Sigmoid colon (tissue), 7 donors: ENCODE measurements at places on chromosomes 12 and 14. TPM values are rescaled to one million over a fixed set of nuclear protein-coding genes. Genes with fewer than 3 reads are reported as not detected.

The PAPLN gene
- 52.1 TPM for total RNA-seq

The PAH gene
- total RNA-seq, result 0.55 TPM

DNA sequence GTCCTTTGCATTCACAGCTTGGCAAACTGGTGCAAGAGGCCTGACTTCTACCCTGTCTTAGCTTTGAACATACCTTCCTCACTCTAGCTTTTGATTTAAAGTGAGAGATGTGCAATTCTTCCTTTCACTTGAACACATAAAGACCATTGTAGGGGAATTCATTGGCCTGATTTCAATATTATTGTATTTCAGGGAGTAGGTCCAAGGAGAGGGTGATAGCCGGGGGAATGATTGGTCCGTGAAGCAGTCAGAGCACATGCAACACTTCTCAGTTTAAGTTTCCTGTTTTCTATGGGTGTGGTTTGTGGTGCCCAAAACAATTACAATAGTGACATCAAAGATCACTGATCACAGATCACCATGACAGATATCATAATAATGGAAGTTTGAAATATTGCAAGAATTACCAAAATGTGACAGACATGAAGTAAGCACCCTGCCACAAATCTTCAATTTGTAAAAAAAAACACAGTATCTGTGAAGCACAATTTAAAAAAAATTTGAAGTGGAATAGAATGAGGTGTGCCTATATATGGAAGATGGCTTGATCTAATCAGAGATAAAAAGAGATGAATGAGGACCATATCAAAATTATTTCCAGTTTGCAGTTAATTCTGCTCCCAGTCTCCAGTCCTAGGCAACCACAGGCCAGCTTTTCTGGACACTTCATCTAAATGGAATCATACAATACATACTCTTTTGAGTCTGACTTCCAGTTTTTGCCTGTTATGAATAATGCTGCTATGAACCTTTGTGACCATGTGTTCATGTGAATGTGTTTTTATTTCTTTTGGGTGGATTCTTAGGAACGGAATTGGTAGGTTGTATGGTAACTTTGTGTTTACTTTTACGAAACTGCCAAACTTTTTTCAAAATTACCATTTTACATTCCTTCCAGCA, 23.2 kb downstream of the BORCS5 start:
- H3K36me3 ChIP-seq, result no peaks in the 10 kb centered on the region
- no peaks in the 10 kb centered on the region for H3K4me1 ChIP-seq
- no peak overlapping the region for H3K4me3 ChIP-seq
- no peak for DNase-seq

DNA sequence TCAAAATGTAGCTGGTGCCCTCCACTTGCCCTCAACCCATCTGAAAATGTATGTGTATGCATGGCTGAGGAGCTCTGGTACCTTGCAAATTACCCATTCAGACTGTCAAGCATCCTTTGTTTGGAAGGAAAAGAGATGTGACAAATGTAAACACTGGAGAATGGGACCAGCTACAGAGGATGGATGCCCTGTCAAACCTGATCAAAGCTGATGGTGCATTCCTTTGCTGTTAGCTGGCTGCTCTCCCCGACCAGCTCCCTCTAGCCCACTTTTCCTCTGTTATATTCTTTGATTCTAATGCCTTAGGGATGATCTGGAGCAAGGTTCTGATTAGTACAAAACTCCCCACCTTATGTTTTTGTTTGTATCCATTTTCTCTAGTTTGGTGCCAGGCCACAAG, 310.3 kb downstream of the C12orf75 start:
- no peak for DNase-seq
- H3K27me3 ChIP-seq, result no peaks in the 10 kb centered on the region
- no peak overlapping the region for H3K27ac ChIP-seq
- no peaks in the 10 kb centered on the region for H3K4me1 ChIP-seq

The MYO1H gene
- total RNA-seq, result not detected

DNA sequence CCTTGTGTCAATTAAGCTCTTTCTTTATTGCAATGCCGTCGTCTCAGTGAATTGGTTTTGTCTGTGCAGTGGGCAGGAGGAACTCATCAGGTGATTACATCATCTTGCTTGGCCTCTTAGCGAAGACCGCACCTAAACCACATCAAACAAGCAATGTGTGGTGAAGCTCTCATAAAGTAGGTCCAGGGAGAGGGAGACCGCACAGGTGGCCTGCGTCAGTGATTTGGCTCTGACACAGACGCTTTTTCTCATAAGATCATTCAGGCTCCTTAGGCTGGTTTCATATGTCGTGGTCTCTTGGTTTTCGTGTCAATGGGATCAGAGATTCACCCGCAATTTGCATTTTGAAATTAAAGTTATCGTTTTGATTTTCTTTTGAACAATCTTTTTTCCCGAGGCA, 6.7 kb upstream of the TESC start:
- H3K27me3 ChIP-seq, result peaks cover 11% of the 10 kb centered on the region
- no peaks in the 10 kb centered on the region for H3K4me1 ChIP-seq
- no peaks in the 10 kb centered on the region for H3K36me3 ChIP-seq
- no peak for DNase-seq
- no peak overlapping the region for H3K4me3 ChIP-seq
- no peak overlapping the region for H3K27ac ChIP-seq

- no peaks in the 10 kb centered on the region for H3K4me1 ChIP-seq
- H3K4me3 ChIP-seq, result no peak overlapping the region
- DNase-seq, result no peak
- no peak overlapping the region for H3K27ac ChIP-seq
- no peaks in the 10 kb centered on the region for H3K36me3 ChIP-seq
- no peaks in the 10 kb centered on the region for H3K27me3 ChIP-seq
Observed at GRCh38 chr12:74111688-74112360, 425.8 kb upstream of the ATXN7L3B start.

DNA sequence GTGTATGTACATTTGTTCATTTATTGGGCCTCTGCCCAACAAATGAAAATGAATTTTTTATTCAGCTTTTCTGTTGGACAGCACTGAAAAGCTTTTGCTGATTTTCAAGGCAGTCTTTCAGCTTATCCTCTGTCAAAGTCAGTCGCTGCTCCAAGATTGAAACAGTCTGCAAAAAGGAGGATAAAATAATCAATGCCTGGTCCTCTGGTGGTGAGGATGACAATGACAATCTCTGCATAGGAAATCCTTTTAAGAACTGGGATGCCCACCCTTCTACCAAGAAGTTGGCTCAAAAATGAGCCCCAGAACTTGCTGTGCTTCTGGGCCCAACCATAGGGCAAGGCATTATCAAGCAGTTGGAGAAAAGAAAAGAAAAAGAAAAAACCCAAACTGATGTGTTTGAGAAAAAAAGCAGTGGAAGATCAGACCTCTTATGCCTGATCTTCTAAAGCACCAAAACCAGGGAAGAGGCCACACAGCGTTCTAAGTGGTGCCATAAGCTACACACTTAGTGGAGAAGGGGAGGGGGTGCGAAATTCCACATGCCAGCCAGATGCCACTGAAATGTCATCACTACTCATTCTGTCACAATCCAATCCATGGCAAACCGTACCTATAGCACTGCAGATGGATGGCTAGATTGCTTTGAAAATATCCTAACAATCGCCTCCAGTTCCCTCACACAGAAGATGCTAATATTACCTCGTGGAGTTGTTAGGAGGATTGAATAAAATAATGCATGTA, 69.0 kb upstream of the DUSP6 start:
- H3K27me3 ChIP-seq, result no peaks in the 10 kb centered on the region
- H3K27ac ChIP-seq, result no peak overlapping the region
- H3K4me3 ChIP-seq, result no peak overlapping the region
- peaks cover 13% of the 10 kb centered on the region for H3K4me1 ChIP-seq
- no peak for DNase-seq
- H3K36me3 ChIP-seq, result no peaks in the 10 kb centered on the region

The IGF1 gene
- 27.1 TPM for total RNA-seq

DNA sequence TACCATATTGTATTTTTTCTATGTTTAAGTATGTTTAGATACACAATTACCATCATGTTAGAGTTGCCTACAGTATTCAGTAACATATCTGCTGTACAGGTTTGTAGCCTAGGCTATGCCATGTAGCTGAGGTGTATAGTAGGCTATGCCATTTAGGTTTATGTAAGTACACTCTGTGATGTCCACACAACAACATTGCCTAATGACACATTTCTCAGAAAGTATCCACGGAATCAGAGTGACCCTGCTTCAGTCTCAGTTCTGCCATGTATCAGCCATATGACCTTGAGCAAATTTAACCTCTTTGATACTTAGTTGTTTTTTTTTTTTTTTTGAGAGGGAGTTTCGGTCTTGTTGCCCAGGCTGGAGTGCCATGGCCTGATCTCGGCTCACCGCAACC, 12.7 kb downstream of the SUSD6 start:
- no peaks in the 10 kb centered on the region for H3K36me3 ChIP-seq
- no peak for DNase-seq
- H3K27me3 ChIP-seq, result no peaks in the 10 kb centered on the region
- peaks cover 90% of the 10 kb centered on the region for H3K4me1 ChIP-seq
- no peak overlapping the region for H3K27ac ChIP-seq

GRCh38 chr14:104096751-104097700, 11.5 kb downstream of the ASPG start:
- H3K4me1 ChIP-seq, result no peaks in the 10 kb centered on the region
- H3K27me3 ChIP-seq, result no peaks in the 10 kb centered on the region
- no peak overlapping the region for H3K27ac ChIP-seq
- no peak overlapping the region for H3K4me3 ChIP-seq

DNA sequence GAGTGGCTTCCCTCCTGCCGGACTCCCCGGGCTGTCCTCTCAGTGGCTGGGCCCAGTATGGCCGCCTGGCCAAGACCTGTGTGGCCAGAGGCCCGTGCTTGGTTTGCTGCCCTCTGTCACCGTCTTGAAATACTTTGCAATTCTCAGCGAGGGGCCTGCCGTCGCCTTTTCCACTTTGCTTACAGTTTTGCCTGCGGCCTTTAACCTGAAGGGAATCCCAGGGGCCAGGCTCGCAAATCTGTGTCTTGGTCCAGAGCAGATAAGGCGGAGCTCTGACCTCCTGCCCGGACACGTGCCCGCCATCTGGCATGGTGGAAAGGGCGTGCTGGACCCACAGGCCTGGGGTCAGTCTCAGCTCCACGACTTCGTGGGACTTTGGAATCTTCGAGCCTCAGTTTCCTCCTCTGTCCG, 10.9 kb upstream of the AMN start:
- no peak overlapping the region for H3K27ac ChIP-seq
- DNase-seq, result peak; percentile 59
- no peaks in the 10 kb centered on the region for H3K27me3 ChIP-seq
- no peaks in the 10 kb centered on the region for H3K4me1 ChIP-seq

DNA sequence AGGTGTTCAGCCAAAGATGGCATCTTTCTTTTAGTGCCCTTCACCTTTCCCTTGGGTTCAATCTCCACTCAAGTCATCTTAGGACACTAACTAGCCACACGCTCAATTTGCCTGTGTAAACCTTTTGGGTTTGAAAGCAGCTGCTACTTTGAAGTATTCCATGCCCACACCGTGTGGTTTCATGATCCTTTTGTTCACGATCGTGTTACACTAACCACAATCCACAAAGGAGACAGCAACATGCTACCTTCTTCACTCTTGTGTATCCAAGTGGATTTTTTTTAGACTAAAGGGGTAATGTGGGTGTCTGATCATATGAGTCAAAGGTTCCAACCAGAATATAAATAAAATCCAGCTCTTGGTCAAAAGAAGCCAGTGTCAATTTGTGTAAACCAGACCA, 122.7 kb upstream of the FAR2 start:
- DNase-seq, result no peak
- no peaks in the 10 kb centered on the region for H3K27me3 ChIP-seq
- H3K4me1 ChIP-seq, result no peaks in the 10 kb centered on the region

- no peak overlapping the region for H3K27ac ChIP-seq
- H3K36me3 ChIP-seq, result no peaks in the 10 kb centered on the region
- no peaks in the 10 kb centered on the region for H3K27me3 ChIP-seq
- no peaks in the 10 kb centered on the region for H3K4me1 ChIP-seq
- no peak for DNase-seq
Observed at GRCh38 chr12:108017472-108018057, 111.5 kb upstream of the WSCD2 start.

GRCh38 chr12:22100958-22101748, 55.1 kb downstream of the CMAS start:
- no peaks in the 10 kb centered on the region for H3K4me1 ChIP-seq
- no peaks in the 10 kb centered on the region for H3K36me3 ChIP-seq
- no peak for DNase-seq
- no peak overlapping the region for H3K27ac ChIP-seq
- H3K27me3 ChIP-seq, result no peaks in the 10 kb centered on the region
- no peak overlapping the region for H3K4me3 ChIP-seq

DNA sequence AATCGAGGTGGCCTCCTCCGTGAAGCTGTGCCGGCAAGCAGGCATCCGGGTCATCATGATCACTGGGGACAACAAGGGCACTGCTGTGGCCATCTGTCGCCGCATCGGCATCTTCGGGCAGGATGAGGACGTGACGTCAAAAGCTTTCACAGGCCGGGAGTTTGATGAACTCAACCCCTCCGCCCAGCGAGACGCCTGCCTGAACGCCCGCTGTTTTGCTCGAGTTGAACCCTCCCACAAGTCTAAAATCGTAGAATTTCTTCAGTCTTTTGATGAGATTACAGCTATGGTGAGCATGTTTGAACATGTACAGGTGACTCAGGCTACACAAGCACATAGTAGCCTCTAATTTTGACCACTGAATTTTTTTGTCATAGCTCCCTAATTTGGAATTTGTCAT, 59.7 kb downstream of the ATP2A2 start:
- peaks cover under 1% of the 10 kb centered on the region for H3K4me1 ChIP-seq
- no peaks in the 10 kb centered on the region for H3K27me3 ChIP-seq
- H3K36me3 ChIP-seq, result peaks cover 100% of the 10 kb centered on the region
- DNase-seq, result no peak

The KLRC2 gene
- not detected for total RNA-seq

GRCh38 chr12:113247123-113248050, 26.1 kb downstream of the TPCN1 start:
- no peaks in the 10 kb centered on the region for H3K27me3 ChIP-seq
- no peak overlapping the region for H3K4me3 ChIP-seq
- no peaks in the 10 kb centered on the region for H3K36me3 ChIP-seq
- peak overlapping the region; percentile 85 for H3K27ac ChIP-seq

GRCh38 chr14:92109490-92109889, 3.1 kb upstream of the ATXN3 start:
- no peak for DNase-seq
- H3K27ac ChIP-seq, result no peak overlapping the region
- peaks cover 13% of the 10 kb centered on the region for H3K4me1 ChIP-seq
- no peak overlapping the region for H3K4me3 ChIP-seq
- H3K27me3 ChIP-seq, result no peaks in the 10 kb centered on the region

DNA sequence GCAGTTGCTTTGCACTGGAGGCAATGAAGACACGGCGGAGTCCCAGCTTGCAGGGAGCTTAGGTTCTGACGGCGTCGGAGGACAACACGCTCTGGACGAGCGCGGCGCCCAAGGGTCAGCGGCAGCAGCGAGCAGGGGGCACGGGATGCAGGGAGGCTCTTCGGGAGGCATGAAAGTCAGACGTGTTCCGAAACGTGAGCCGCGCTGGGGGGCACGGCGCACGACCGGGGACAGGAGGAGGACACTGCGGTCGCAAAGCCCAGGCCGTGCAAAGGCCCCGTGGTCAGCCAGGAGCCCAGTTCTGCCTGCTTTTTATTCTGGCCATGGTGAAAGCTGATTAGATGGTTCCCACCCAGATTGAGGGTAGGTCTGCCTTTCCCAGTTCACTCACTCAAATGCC, 294.6 kb downstream of the SNAPC1 start:
- DNase-seq, result no peak
- H3K36me3 ChIP-seq, result no peaks in the 10 kb centered on the region
- H3K4me3 ChIP-seq, result no peak overlapping the region
- no peaks in the 10 kb centered on the region for H3K4me1 ChIP-seq
- no peak overlapping the region for H3K27ac ChIP-seq

The RASAL1 gene
- 0.28 TPM for total RNA-seq
